ENCODE measurements at places on chromosomes 3 and 15.

GRCh38 chr3:51706788-51707731 lies at the start of gene GRM2:
Gene GRM2, plus strand, starts transcription at chr3:51707068. Its CDS starts 1,916 bp downstream, at chr3:51708984.
- DNase-seq: peak; percentile 25

DNA sequence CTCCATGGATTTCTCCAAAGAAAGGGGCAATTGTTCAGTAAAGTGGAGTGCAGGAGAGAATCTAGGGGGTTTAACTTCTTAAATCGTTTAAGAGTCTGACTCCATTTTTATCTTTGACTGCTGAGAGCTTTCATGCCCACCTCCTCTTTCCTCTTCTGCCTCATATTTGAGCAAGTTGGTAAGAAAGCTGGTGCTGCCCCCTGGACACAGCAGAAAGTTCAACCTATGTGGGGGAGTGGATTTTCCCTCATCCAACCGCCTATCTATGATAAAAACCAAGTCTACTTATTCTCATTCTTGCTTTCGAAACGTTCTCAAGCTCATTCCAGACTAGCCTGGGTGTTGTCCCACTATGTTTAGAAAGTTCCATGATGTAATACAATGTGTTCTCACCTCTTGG lies 26.0 kb downstream of the HHLA2 start:
- peak; percentile 7 for DNase-seq

GRCh38 chr3:172173316-172174254 lies 134.2 kb downstream of the FNDC3B start:
- DNase-seq: no peak

- DNase-seq: no peak
Observed at GRCh38 chr3:145383416-145383815, 777.6 kb downstream of the PLOD2 start.

DNA sequence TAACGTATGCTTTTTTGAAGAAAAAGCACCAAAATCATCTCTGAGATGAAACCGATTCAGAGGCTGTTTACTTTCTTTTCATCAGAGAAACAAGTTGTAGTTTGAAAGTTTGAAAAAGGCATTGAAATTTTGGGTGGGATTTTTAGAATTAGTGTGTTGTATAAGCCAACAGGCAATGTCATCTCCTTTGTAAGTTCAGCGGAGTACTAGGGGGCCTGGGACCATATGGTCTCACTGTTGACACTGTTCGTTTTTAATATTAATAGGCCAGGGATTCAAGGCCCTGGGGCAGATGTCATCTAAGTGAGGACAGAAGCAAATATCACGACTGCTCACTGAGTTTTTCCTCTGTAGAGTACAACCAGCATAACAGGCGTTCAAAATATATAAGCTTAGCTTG lies 256.2 kb upstream of the RARB start:
- no peak for DNase-seq

- peak; percentile 31 for DNase-seq
Observed at GRCh38 chr15:99438691-99439523, 126.9 kb upstream of the MEF2A start.

DNA sequence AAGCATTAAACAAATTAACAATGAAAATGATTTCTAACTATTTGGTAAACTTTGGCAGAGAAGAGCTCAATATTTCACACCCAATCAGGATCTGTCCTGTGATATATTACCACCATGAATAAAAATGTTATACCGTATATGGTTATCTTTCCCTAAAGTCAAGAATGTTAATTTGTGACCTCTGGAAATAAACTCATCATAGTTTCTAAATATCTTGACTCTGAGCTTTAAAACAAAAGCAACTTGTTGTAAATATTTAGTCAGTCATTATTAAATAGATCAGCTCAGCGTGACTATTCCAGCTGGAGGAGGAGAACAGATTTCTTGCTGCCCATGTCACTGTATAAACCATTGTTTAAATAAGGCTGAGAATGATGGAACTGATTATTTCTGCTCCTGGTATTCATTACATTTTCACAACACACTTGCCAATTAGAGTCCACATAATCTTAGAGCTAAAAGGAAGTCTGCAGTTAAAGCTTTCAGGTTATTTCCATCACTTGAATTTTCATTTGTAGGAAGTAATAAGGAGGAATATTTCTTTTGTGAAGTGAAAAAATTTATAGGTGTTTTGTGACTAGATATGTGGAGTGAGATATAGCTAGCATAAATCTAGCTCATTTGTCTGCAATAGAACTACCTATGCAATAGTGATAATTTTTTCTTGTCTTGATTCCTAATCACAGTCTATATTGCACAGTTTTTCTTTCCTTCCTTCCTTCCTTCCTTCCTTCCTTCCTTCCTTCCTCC lies 106.5 kb upstream of the P2RY1 start:
- DNase-seq: no peak

GRCh38 chr3:14880447-14881106 lies 61.8 kb downstream of the FGD5 start:
- no peak for DNase-seq
